ENCODE measurements at places on chromosomes 4 and X.

- no peak for DNase-seq
Observed at GRCh38 chr4:86917212-86918039, 17.4 kb upstream of the AFF1 start.

DNA sequence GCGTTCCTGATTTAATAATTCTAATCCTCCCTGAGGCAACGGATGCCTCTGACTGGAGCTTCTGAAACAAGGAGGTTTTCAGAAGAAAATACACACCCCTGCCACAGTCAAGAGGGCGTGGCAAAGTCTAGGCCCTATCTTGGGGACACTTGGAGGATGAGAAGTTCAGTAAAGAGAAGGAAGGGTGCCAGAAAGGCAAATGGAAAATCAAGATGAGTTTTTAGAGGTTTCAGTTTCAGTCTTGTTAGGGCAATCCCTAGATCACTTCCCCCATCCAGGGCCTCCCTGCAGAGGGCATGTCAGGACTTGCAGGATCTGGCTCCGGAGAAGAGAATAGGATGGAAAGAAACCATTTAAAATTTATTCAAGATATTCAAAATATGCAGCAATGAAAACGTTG lies 28.5 kb upstream of the FGF2 start:
- no peak for DNase-seq

DNA sequence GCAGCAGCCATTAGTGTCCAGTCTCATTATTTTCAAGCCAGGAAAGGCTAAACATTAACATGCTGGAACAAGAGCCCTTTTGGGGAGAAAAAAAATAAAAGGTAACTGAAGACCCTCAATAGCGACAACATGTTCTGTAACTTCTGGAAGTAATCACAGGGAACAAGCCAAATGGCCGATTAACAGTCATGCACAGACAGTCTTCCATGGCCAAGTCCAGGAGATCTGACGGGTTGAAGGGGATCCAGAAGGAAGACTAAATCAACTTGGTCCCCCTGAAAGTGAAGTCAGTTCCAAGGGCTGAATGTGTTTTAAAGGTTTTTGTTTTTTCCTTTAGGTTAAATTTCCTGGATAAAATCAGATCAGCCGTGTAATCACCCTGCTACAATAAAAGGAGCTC lies 52.5 kb downstream of the LNX1 start:
- no peak for DNase-seq

DNA sequence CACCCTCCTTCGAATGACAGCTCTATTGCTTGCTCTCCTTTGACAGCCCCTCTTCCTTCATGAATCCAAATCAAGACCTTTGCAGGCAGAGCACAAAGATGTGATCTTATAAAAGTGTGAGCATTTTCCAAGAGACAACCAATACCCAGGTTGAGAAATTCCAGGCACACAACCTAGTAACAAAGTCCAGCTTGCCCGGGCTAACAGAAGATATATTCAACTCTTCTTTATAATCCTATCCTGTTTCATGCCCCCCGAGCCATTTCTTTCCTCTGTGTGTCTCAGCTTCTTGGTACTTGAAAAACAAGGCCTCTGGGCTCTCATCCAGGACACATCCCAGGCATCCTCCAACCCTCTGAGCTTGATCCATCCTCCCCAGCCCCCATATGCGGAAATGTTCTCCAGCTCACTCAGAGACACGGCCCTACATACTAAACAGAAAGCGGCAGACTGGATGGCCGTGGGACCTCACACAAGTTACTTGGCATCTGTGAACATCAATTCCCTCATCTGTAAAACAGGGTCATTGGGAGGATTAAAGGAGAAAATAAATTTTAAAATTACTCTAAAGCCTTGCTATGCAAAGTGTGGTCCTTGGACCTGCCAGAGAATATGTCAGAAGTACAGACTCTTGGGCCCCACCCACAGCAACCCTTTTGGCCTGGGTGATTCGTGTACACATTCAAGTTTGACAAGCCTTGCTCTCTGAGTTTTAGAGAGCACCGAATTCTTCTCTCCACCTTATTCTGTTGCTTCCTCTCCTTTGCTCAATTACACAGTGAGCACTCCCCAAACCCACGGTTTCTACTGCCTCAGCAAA lies 627.0 kb downstream of the BCOR start:
- no peak for DNase-seq

- DNase-seq, result no peak
Observed at GRCh38 chr4:185472103-185472542, 590 bp upstream of the CCDC110 start.

GRCh38 chr4:105594099-105595010 lies 41.9 kb downstream of the ARHGEF38 start:
- DNase-seq, result no peak

DNA sequence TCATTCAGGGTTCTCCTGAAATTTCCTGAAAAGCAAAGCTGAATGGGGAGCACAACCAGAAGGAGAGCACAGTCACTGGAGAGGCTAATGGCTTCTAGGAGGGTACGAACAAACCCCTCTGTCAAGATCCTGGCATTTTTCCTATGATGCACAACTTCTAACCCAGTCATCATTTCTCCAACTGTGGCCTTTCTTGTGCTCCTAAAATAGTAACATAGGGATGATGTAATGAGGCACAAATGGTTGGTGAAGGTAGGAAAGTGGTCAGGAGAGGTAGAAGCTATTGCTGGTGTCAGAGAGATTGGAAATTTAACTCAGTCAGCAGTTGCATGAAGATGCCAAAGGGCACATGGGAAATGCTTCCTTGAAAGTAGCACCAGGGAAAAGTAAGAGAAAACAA lies 52.7 kb downstream of the SLC10A7 start:
- no peak for DNase-seq

DNA sequence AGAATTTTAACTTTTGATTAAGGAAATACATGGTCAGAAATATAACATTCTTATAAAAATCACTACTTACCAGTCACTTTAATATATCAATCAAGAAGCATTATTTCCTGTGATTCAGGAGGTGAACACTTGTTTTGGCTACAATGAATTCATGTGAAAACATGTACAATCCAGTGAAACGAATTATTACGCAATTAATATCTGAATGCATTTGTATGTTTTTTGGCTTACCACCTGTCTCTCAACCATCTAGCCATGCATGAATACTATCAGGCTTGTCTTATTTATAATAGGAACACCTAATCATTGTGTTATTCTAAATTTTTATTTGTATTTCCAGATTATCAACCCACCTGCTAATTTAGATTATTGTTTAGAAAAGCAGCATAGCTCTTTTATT lies 44.6 kb upstream of the VCX start:
- no peak for DNase-seq

DNA sequence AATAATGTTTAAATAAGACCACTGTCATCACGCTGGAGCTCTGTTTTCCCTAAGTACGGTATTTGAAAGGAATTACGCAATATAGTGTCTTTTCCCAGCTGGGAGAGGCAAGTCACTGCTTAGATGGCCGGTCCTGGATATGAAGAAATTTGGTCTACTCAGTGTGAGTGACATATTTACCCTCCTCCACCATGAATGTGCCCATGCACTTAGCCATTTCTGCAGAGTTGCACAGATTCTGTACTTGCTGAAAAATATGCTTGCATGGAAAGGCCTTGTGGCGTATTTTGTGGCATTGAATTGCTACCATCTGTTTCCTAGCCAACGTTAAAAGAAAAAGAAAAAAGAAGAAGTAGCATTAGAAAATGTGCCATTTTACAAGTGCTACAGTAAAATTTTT lies 73.1 kb downstream of the ADGRL3 start:
- no peak for DNase-seq

DNA sequence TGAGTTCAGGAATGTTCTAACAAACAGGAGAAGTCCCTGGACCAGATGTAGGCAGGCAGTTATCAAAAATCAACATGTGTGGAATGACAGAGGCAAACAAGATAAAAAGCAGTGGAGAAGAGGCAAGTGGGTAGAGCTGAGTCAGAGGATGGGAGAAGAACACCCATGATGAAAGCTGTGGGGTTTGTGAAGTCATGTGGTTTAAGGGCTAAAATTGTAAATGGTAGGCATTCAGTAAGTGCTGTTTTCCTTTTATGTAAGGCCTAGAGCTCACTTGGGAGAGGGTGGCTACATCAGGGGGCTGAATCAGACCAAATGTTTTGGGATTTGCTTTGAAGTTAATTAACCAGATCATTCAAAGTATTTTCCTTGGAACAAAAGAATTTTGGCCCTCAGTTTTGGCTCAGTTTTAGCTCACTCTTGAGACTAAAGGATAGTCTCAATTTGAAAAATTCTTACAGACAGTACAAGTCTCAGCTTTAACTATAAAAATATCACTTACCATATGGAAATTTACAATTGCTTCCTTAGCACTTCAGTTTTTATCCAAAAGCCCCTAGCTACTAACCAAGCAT lies 114.5 kb upstream of the PCDH7 start:
- no peak for DNase-seq

GRCh38 chrX:77779695-77780094 lies 6.3 kb downstream of the ATRX start:
- DNase-seq, result no peak

DNA sequence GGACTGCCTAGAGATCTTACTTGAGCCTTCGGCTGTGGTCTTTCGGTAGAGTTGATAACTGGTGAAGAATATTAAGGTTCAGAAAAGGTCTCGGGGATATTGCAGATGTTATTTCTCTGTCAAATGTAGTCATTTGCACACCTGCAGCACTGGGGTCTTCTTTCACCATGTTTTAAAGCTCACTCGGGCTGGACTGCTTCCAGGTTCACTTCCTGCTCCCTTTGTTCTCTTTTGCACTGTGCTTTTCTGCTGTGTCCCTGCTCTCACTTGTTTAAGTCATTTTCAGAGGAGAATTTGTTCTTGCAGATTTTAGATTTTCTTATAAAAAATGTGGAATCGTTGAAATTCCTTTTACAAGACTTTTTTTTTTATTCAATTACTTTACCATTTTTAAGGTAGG lies 68.5 kb downstream of the BMPR1B start:
- no peak for DNase-seq

DNA sequence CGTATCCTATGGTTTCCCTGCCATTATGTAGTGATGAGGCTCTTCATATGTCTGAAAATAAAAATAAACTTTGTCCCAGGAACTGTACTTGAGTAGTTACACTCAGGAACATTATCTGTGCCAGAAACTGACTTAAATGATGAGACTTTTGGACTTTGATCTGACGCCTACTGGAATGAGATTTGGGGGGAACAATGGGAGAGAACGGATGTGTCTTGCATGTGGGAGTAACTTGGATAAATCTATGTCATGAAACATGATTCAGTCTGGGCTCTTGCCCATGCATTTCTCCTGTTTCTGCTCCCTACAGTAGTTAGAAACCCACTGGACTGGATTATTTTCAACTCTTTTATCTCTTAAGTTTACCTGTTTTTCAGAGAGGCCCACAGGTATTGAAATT lies 2351.4 kb downstream of the PCDH7 start:
- DNase-seq, result no peak

GRCh38 chr4:107719207-107719921 lies 670 bp downstream of the PAPSS1 start:
- no peak for DNase-seq

DNA sequence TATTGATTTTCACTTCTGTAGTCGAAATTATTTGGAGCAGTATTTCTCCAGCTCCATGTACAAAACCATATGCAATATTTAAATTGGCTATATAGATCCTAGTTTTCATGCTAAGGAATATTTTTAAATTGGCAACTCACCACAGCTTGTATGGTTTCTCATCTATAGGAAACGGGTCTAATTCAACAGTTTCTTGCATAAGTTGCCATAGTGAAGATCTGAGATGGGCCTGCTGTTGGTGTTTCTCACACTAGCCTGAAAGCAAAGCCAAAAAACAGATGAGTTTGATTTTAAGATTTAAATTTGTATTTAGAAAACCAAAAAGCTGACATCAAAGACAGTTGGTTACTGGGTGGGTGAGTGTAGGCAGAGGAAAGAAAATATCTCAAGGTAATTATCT lies 5.5 kb downstream of the MAPK10 start:
- DNase-seq, result no peak
